ENCODE measurements at places on chromosomes 5 and 9.
A peak's percentile ranks its signal among the peaks of the same experiment; 100 is the strongest.

DNA sequence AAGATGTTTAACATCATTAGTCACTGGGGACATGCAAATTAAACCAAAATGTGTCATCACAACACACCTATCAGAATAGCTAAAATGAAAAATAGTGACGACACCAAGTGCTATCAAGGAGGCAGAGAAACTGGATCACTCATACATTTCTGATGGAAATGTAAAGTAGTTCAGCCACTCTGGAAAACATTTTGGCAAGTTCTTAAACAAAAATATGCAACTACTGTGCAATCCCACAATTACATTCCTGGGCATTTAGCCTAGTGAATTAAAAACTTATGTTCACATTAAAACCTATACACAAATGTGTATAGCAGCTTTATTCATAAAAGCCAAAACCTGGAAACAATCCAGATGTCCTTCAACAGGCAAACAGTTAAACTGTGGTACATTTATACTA, 53.1 kb downstream of the SVEP1 start:
- DNase-seq: no peak

- no peak for DNase-seq
These were observed 155.0 kb upstream of the CLINT1 start for GRCh38 chr5:158013939-158014338.

- no peak for DNase-seq
These were observed 7.9 kb upstream of the FIBCD1 start for GRCh38 chr9:130946766-130947617.

GRCh38 chr5:177483994-177484901, 10.8 kb upstream of the DBN1 start:
- no peak for DNase-seq

DNA sequence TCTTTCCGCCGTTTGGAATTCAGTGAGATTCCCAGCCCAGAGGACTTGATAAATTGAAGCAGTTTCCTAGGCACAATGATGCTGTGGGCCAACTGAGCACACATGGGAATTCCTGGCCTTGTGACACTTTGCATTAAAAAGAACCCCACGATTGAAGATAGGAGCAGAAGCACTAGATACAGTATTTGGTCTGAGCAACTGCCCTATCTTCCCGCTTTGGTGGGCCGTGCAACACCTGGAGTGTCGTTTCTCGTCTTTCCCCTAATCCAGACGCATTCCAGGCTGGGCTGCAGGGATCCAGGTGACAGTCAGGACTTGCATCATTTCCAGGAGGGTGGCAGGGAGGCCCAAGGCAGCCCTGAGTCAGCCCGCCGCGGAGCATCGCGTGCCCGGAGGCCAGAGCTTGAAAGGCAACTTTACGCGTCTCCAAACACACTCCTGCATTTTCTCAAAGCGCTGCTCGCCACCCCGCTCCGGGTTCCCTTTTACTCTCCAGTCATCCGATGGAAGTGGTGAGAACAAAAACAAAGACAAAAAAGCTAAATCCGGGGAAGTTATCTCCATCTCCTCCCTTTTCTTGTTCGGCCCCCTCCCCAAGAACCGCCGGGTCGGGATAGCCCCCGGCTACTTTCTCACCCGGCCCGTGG, 753 bp upstream of the STC2 start:
- no peak for DNase-seq

DNA sequence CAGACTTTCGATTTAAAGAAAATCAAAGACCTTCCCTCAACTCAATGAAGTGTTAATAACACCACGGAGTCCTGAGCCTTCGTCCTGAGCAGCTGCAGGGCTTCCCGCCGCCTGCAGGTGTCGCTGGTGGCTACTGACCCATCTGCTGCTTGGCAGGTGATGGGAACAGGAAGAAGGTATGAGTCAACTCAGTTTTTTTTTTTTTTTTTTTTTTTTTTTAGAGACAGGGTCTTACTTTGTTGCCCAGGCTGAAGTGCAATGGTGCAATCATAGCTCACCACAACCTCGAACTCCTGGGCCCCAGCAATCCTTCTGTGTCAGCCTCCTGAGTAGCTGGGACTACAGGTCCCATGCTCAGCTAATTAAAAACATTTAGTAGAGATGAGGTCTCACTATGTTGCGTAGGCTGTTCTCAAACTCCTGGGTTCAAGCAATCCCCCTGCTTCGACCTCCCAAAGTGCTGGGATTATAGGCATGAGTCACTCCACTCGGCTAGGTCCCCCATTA, 185.7 kb upstream of the IL12B start:
- DNase-seq: no peak

DNA sequence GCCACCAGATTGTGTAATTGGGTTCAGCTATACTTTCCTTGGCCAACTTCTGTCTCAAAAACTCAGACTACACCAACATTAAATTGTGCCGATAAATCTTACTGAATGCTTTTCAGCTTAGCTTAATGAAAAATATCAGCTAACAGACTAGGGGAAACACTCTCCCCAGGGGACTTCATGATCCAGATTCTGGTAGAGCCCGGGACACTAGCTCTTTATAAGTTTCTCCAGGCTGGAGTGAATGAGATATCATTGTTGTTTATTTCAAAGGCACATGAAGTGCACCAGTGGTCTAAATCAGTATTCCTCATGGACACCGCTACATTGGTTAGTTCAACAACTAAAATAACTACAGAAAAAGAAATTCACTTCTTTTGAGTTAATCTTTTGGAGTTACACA, 10.5 kb upstream of the LHFPL2 start:
- no peak for DNase-seq

DNA sequence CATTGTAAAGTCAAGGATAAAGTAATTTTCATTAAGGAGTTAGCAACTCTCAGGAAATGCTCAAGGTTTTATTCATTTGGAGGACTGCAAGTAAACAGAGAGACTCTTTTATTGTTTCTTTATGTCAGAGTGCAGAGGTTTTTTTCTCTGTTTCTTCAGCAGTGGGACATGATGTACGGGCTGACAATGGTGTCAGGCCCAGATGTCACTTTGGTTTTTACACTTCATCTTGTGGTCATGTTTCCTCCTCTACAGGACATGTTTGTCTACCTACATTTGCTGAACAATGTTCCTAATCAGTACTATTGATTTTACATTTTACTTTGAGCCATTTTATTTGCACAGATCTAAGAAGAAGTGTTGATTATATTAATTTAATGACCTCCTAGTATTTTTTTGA, 72.8 kb upstream of the PARP8 start:
- no peak for DNase-seq

- DNase-seq: no peak
These were observed 23.6 kb downstream of the OR2V2 start for GRCh38 chr5:181170996-181171395.

DNA sequence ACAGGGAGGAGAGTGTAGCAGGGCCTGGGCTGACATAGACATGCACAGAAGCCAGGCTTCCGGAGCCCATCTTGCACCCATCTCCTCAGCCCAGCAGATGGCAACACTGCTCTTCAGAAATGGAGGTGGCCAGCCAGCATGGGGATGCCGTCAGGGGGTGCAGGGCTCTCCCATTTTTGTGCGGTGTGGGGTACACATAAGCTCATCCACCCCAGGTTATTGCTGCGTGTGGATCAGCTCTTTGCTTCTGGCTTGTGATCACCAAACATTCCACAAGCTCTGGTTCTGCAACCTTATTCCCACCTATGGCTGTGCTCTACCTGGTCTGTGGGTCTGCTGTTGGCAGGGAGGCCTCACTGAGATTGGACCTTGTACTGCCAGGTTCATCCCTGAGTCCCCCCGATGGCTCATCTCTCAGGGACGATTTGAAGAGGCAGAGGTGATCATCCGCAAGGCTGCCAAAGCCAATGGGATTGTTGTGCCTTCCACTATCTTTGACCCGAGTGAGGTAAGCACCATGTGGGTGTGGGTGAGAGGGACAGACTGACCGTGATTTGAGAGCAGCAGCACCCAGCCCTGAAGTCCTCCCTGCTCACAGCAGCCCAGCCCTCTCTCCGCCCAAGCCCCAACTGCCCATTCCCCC, 17.3 kb downstream of the SLC22A5 start:
- no peak for DNase-seq

DNA sequence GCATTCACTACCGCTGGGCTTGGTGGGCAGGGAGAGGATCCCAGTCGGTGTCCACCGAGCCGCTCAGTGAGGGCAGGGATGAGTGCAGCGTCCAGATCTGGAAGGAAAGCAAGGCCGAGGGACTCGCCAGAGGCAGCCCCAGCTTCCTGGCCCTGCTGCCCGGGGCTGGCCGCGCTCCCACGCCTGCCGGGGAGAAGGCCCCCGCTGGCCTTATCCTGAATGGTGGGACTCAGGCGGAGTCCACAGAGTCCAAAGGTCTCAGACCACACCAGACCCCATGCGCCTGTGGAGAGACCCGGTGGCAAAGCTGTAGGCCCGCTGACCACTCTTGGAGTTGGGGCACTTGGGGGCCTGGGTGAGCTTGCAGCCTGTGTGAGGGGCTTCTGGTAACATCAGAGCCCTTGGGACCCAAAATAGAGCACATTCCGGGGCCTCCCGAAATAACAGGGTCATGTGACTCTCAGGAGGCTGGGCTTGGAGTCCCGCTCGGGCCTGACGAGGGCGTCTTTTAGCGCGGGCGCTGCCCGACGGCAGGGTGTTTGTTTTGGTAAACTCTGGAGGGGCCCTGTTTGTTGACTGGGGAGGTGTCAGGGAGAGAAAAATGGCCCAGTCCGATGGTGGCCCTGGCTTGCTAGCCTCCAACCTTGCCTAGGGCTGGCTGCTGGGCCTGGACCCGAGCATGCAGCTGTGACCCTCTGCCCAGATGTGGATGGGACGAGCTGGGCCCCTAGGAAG, 2.8 kb downstream of the RXRA start:
- DNase-seq: no peak

DNA sequence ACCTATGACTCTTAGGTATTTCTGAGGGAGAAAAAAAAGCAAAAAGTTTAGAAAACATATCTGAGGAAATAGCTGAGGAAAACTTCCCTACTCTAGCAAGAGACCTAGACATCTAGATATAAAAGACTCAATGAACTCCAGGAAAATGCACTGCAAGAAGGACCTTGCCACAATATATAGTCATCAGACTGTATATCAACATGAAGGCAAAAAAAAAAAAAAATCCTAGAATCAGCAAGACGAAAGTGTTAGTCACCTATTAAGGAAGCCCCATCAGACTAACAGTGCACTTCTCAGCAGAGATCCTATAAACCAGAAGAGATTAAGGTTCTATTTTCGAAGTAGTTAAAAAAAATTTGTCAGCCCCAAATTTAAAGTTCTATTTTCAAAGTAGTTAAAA, 166.2 kb downstream of the TMEM38B start:
- no peak for DNase-seq

DNA sequence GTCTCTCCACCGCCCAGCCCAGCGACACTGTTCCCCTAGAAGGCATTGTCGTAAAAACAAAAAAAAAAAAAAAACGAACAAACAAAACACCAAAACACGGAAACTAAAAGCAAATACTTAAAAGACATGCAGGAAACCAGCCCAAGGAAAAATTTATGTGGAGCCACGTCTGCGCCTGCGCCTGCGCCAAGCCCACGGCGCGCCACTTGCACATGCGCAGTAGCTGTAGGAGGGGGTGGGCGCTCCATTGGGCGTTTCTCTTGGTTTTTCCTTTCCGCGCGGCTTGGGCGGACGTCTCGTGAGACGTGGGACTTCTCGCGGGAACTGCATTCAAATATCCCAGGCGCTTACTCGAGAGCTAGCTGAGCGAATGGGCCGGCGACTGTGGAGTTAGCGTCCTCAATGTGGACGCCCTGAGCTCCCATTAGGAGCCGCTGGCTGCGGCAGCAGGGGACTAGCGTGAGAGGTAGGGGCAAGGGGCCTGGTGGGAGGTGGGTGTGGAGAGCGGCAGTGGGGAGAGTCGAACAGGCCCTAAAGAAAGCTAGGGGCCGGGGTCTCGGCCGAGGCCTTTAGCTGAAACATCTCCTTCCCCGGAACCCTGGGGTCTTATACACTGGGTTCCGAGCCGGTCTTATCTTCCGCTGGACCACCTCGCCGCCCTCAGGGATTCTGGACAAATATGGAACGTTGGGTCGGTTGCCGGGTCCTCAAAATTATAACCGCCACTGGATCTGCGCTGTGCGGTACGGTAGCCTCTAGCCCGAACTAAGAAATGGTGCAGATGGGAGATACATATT, at the start of gene SPDL1:
SPDL1 (plus strand) TSS at position 350 of the 797 bp plus-strand sequence. CDS start 4,644 bp downstream, outside the sequence.
- DNase-seq: peak; percentile 63

DNA sequence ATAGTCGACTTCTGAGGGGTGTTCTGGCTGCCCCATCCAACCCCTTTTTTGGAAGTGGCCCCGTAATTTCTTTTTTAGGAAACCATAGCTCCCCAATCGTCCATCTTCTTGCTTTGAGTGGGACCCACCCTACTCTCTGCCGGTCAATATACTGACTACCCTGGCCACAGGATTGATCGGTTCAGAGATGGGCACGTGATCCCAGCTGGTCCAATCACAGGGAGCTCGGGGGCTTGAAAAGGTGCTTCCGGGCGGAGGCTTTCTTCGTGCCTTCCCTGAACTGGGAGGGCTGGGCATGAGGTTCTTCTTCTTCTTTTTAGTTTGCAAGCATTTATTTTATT, 78.7 kb upstream of the SH3PXD2B start:
- no peak for DNase-seq

- DNase-seq: no peak
These were observed 49.3 kb downstream of the SPRY4 start for GRCh38 chr5:142275496-142275895.

GRCh38 chr5:73532195-73532594, 33.2 kb downstream of the ANKRA2 start:
- DNase-seq: no peak

GRCh38 chr5:139401546-139401945, 2.3 kb downstream of the SPATA24 start:
- no peak for DNase-seq

DNA sequence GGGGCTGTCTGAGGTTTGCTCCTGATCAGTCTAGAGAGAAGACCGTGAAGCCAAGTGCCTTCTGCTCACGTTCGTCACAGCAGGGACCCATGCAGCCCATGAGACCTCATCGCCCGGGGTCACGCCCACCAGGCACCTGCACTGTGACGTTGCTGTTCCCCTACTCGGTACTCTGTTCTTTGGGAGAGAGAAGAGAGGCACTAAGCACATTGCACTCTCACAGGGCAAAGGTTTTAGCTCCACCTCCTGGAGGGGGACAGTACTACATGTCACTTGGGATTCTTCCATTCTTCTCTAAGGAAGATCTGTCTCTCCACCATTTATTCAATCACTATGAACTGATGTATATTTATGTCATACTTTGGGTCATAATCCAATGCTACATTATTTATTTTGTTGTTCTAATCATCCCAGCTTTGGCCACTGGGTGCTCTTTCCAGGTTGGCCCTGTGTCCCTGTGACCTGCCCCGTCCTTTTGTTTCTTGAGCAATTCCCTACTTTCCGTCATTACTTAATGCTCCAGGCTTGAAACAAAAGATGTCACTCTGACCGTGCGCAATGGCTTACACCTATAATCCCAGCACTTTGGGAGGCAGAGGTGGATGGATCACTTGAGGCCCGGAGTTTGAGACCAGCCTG, 31.4 kb upstream of the BRD3 start:
- DNase-seq: peak; percentile 2
